ENCODE measurements at places on chromosomes 1 and 21. TPM values are rescaled to one million over a fixed set of nuclear protein-coding genes. Genes with fewer than 3 reads are reported as not detected.
A peak's percentile ranks its signal among the peaks of the same experiment; 100 is the strongest.

NUCKS1 gene
- 111 TPM for total RNA-seq

- H3K4me3 ChIP-seq, result no peak overlapping the region
- DNase-seq, result no peak
- H3K27ac ChIP-seq, result no peak overlapping the region
Observed at GRCh38 chr1:220983877-220984635, 104.8 kb downstream of the HLX start.

GRCh38 chr1:180040034-180040433 is 85.4 kb downstream of the CEP350 start:
- H3K4me1 ChIP-seq, result no peaks in the 10 kb centered on the region
- H3K36me3 ChIP-seq, result peaks cover 75% of the 10 kb centered on the region
- DNase-seq, result no peak
- no peak overlapping the region for H3K27ac ChIP-seq
- H3K4me3 ChIP-seq, result no peak overlapping the region

DNA sequence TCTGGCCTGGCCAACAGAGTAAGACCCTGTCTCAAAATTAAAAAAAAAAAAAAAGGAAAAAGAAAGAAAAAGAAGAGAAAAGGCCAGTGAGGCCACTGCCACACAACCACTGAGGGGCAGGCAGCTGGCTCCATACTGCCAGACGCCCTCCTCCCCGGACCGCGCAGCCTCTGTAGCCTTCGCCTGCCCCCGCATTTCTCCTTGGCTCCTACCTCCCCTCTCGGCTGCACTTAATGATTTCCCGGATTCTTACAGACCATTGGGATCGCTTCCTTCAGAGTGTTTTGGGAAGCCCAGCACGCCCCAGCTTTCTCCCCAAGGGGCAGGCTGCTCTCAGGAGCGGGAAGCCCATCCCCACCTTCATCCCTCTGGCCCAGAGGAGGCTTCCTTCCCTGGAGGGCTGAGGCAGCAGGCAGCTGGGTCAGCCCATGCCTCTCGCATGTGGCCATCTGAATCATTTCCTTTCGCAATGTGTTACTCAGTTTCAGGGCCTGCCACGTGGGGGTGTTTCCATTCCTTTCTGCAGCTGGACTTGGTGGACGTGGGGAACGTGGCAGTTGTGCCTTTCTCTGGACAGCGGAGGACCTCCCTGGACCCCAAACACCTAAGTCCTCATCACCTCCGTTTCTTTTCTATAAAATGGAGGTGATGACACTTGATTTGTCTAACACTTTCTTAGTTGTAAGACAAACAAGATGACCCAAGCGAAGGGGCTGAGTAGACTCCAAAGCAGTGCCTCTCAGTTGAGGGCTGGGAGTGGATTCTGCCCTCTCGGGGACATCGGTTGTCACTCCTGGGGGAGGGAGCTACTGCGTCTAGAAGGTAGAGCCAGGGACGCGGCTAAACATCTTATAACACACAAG is 2.3 kb downstream of the SLC2A5 start:
- no peak overlapping the region for H3K4me3 ChIP-seq
- H3K27me3 ChIP-seq, result no peaks in the 10 kb centered on the region
- peaks cover 36% of the 10 kb centered on the region for H3K4me1 ChIP-seq
- peak; percentile 60 for DNase-seq
- no peaks in the 10 kb centered on the region for H3K36me3 ChIP-seq
- no peak overlapping the region for H3K27ac ChIP-seq

GRCh38 chr1:6523566-6523965 is 30.7 kb downstream of the NOL9 start:
- H3K4me1 ChIP-seq, result peaks cover 7% of the 10 kb centered on the region
- peaks cover 43% of the 10 kb centered on the region for H3K36me3 ChIP-seq
- no peak for DNase-seq
